ENCODE measurements at places on chromosomes 1 and 21.
A peak's percentile ranks its signal among the peaks of the same experiment; 100 is the strongest.

DNA sequence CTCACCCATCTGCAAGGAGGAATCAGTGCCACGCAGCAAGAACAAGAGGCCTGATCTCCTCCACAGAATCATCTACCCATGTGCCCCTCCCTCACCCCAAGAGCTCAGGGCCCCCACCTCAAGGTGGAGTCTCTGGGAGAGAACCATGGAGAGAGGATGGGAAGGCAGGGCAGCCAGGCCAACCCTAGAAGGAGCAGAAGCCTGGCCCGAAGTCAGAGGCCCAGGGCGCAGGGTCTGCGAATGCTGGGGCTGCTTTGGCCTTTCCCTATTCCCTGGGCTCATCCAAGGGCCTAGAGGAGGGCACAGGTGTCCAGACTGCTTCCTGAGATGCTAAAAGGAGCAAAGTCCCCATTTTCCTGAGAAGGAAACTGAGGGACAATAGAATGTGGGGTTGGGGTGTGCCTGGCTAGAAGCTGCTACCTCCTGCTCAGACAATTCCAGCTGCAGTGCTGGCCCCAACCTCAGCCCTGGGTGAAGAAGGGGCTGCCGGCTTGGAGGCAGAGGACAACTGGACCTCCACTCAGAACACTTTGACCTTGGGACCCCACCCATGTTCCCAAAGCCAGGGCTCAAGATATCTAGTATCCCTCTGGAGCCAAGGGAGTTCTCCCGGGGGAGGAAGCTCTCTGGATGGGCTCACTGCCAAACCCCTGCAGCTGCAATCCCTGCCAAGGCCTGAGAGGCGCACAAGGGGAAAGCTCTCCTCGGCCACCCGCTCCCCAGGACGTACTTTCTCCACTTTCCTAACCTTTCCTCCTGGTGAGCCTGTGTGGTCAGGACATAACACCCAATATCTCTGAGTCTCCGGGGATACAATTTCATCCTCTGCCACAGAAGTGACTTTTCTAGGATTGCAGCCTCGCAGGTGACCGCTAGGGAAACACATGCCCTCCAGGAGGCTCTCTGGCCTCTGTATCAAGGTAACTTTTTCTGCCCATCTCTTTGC is 16.6 kb upstream of the LEMD1 start:
- no peaks in the 10 kb centered on the region for H3K36me3 ChIP-seq
- no peak for DNase-seq
- H3K27ac ChIP-seq: no peak overlapping the region
- H3K4me1 ChIP-seq: peaks cover 8% of the 10 kb centered on the region
- H3K4me3 ChIP-seq: no peak overlapping the region

GRCh38 chr1:84377480-84378095 is 20.7 kb upstream of the DNASE2B start:
- H3K36me3 ChIP-seq: no peaks in the 10 kb centered on the region
- no peak for DNase-seq
- peaks cover 4% of the 10 kb centered on the region for H3K27me3 ChIP-seq
- H3K4me3 ChIP-seq: no peak overlapping the region
- no peaks in the 10 kb centered on the region for H3K4me1 ChIP-seq

- H3K27ac ChIP-seq: peak overlapping the region; percentile 31
- peaks cover 12% of the 10 kb centered on the region for H3K36me3 ChIP-seq
- no peaks in the 10 kb centered on the region for H3K27me3 ChIP-seq
- no peak for DNase-seq
- no peak overlapping the region for H3K4me3 ChIP-seq
Observed at GRCh38 chr1:942864-943533, 16.1 kb downstream of the NOC2L start.

GRCh38 chr21:44846224-44846484 is 27.3 kb downstream of the PTTG1IP start:
- peaks cover 23% of the 10 kb centered on the region for H3K4me1 ChIP-seq
- H3K27ac ChIP-seq: no peak overlapping the region
- peaks cover 10% of the 10 kb centered on the region for H3K27me3 ChIP-seq
- H3K36me3 ChIP-seq: peaks cover 19% of the 10 kb centered on the region
- H3K4me3 ChIP-seq: no peak overlapping the region
- no peak for DNase-seq

DNA sequence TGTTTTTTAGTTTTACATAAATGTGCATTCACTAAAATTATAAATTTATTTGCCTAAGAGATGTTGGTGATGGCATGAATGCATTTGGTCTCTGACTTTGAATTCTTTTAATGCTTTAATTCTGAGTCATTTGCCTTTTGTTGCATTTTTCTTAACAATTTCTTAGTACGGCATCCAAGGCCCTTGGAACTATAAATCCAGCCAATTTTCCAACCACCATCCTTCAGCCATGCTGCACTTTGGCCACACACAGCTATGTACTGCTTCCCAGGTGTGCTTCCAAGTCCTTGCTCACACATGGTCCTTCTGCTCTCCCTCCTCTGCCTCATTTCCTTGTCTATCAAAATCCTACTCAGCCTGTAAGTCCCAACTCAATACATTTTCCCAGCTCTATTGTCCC is 161.0 kb downstream of the DHRS3 start:
- peaks cover 12% of the 10 kb centered on the region for H3K36me3 ChIP-seq
- H3K4me1 ChIP-seq: peaks cover 83% of the 10 kb centered on the region
- H3K4me3 ChIP-seq: no peak overlapping the region
- no peak for DNase-seq
- no peaks in the 10 kb centered on the region for H3K27me3 ChIP-seq

- H3K4me1 ChIP-seq: no peaks in the 10 kb centered on the region
- H3K27ac ChIP-seq: no peak within 1 kb of the TSS
- H3K36me3 ChIP-seq: no peaks in the 10 kb centered on the region
- no peak for DNase-seq
Observed at GRCh38 chr21:14545906-14546480, at the start of gene SAMSN1. Gene SAMSN1, minus strand, starts transcription at chr21:14546315. Its CDS starts 54 bp downstream, at chr21:14546261.

DNA sequence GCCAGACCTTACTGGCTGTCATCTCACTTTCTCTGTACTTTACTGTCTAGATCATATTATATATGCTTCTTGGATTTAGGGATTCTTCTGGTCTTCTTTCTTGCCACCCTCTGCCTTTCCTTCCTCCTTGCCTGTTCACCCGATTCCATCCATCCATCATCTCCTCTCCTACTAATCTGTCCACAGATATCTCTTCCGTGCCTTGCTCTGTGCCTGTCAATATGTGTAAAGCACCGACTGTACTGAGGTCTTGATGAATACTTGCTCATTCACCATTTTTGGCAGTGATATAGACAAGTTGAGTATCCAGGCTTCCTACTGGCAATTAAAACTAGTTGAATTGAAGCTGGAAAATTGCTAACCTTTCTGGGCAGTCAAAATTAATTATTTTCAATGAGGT is 8.1 kb downstream of the FMN2 start:
- peaks cover 48% of the 10 kb centered on the region for H3K4me1 ChIP-seq
- DNase-seq: no peak
- no peaks in the 10 kb centered on the region for H3K36me3 ChIP-seq
- no peak overlapping the region for H3K4me3 ChIP-seq

DNA sequence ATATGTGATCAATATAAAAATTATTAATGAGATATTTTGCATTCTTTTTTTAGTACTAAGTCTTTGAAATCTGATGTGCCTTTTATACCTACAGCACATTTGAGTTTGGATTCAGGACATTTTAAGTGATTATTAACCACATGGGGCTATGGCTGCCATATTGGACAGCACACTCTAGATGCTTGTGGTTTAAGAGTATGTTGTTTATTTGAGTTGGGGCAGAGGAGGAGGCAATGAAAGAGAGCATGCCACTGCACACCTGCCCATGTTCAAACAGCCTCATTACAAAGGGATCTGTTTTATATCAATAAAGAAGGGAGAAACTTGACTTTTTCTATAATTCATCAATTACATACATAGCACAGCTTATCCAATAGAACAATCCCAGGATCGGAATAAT is 99.4 kb upstream of the EDEM3 start:
- no peaks in the 10 kb centered on the region for H3K4me1 ChIP-seq
- DNase-seq: no peak
- no peak overlapping the region for H3K27ac ChIP-seq
- H3K36me3 ChIP-seq: no peaks in the 10 kb centered on the region

- H3K27ac ChIP-seq: no peak overlapping the region
- no peak for DNase-seq
- H3K4me3 ChIP-seq: no peak overlapping the region
- H3K27me3 ChIP-seq: no peaks in the 10 kb centered on the region
- peaks cover 23% of the 10 kb centered on the region for H3K4me1 ChIP-seq
Observed at GRCh38 chr1:93569489-93569888, 112.1 kb downstream of the BCAR3 start.

DNA sequence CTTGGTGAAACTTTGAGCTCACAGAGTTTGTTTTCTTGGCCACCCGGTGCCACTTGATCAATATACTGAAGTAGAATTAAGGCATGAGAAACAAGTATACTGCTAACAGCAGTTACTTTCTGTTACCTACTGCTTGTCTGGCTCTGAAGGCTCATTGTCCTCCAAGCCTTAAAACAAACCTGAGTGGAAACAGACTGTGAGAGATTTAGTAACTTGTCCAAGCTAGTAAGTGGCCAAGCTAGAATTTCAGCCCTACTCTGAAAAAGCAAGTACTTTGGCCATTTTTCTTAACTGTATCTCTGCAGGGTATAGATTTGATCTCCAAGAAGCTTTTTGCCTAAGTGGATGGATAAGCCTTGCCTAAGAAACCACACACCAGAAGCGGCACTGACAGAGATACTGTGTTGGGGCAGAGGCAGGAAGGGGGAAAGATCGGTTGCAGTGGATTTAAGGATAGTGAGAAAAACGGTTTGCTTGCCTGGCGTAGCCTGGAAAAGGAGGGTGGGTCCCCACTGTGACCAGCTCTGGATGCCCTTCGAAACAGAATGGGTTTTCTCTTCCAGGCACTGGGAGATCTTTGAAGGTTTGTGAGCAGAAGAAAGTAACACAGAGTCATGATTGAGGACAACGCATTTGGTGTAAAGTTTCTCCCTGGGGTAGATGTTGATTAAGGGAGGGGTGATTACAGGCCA is 2.1 kb upstream of the MACO1 start:
- DNase-seq: no peak
- H3K27ac ChIP-seq: peak overlapping the region; percentile 16
- H3K27me3 ChIP-seq: no peaks in the 10 kb centered on the region
- no peaks in the 10 kb centered on the region for H3K36me3 ChIP-seq
- H3K4me3 ChIP-seq: peak overlapping the region; percentile 57
